ENCODE measurements at places on chromosomes 6 and 20.

GRCh38 chr20:11445161-11445560 is 472.5 kb upstream of the BTBD3 start:
- no peak for DNase-seq

DNA sequence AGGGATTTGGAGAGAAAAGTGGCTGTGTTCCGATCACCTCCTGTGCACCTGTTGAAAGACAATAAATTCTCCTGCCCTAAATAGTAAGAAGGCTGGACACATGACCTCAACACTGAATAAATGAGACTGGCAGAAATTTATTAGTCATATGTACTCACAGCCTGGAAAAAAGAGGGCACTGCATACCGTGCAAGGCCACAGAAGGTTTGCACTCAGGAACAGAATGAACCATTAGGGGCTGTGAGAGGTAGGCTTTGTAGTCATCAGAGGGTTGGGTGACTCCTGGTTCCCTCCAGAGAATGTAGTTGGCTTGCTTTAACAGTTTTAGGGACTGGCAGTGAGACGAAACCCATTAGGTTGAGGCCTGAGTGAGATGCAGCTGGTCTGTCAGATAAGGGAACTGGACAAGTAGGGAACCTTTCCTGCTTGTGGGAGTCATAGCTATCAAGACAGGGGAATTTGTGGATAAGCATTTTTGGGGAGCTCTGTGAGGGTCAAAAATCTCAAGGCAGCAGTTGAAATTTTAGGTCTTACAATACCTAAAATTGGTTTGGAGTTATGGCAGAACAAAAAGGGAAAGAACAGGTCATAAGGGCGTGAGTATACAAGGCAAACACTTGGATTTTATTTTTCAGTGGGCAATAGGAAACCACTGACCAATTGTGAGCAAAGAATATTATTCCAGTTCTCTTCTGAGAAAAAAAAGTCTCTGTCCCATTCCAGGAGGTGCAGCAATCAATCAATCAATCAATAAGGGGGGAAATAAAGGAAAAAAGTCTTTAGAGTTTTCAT is 67.9 kb upstream of the BTN3A2 start:
- DNase-seq: no peak

DNA sequence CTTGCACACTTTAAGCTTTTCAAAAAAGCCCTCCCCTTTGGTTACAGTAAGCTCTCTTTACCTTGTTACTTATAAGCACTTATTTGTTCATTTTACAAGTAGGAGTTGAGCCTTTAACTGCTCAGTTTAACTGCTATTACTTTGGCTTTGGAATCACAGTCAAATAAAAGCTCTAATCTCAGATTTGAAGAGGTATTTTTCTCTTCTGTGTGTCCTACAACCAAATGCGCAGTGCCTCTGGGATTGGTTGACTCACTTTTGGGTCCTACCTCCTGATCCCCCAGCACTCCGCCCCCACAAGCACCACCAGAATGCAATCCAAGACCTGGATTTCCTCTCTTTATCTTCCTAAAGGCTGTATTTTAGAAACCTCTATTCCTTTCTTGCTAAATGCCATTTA is 2.5 kb downstream of the NCOA7 start:
- DNase-seq: no peak

DNA sequence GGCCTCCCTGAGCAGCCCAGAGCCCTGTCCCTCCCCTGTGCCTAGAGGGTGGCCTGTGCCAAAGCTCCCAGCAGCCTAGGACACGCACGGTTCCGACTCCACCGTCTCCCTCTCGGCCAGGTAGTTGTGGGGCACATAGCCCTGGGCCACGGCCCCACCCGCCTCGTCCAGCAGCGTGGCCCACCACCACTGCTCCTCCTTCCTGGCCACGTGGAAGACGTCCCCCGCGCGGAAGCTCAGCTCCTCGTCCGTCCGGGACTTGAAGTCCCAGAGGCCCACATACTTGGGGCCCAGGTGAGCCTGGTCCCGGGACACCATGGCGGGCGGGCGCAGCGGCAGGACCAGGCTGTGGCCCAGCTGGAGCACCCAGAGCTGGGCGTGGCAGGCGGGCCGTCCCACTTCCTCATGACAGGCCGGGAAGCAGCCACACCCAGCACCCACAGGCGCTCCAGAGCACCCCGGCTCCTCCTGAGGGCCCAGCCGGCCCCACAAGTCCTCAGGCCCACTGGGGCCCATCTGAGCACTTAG is at the start of gene PTK6:
Gene PTK6, minus strand, starts transcription at position 380 of the 528 bp plus-strand sequence. Its CDS starts 62 bp downstream, at position 318.
- no peak for DNase-seq

DNA sequence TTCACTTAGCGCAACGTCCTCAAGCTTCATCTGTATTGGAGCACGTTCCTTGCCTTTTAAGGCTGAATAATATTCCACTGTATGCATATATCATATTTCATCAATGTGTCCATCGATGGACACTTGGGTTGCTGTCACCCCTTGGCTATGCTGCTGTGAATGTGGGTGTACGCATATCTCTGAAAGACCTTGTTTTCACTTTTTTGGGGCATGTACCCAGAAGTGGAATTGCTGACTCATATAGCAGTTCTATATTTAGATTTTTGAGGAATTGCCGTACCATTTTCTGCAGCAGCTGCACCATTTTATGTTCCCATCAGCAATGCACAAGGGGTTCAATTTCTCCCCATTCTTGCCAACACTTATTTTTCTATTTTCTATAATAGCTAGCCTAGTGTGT is 22.8 kb upstream of the SLC23A2 start:
- DNase-seq: no peak

- peak; percentile 32 for DNase-seq
Measured at GRCh38 chr6:90295854-90296340, 746 bp downstream of the BACH2 start.

- DNase-seq: no peak
Measured at GRCh38 chr6:29845405-29846006, 17.9 kb downstream of the HLA-G start.

GRCh38 chr6:129843573-129843972 is 17.5 kb downstream of the TMEM244 start:
- DNase-seq: no peak

DNA sequence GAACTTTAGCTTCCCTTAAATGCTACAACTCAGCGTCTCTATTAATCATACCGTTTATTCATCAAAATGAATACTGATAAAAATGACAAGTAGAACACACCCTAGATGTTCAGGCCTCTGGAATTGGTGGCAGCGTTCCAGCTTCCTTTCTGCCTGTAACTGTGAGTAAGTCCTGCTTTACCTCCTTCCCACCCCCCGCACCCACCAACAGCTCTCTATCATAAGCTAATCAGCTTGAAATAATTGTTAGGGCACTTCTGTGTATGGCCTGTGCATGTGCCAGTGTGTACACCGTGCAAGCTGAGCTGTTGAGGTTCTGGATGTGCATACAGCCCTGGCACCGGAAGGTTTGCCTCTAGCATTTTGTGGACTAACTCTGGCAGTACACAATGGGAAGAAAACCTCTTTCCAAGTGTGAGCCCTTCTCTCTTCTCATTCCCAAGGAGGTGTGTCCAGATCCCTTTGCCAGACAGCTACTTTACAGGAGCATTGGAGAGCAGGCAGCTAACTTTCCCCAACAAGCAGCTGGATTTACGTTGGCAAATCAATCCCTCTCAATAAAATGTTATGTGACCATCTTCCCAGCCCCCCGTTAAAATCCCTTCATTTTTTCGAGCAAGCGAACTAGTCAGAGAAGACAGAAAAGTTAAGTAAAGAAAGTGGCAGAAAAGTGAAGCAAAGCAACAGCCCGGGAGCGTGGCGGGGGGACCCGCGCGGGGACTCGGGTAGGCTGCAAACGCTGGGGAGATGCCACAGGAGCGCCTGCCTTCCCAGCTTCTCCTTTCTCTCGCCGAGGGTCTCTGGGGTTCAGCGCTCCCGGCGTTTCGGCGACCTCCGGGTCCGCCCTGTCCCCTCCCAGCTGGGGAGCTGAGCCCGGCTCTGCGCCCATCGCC is 803 bp upstream of the ADGRG6 start:
- no peak for DNase-seq

DNA sequence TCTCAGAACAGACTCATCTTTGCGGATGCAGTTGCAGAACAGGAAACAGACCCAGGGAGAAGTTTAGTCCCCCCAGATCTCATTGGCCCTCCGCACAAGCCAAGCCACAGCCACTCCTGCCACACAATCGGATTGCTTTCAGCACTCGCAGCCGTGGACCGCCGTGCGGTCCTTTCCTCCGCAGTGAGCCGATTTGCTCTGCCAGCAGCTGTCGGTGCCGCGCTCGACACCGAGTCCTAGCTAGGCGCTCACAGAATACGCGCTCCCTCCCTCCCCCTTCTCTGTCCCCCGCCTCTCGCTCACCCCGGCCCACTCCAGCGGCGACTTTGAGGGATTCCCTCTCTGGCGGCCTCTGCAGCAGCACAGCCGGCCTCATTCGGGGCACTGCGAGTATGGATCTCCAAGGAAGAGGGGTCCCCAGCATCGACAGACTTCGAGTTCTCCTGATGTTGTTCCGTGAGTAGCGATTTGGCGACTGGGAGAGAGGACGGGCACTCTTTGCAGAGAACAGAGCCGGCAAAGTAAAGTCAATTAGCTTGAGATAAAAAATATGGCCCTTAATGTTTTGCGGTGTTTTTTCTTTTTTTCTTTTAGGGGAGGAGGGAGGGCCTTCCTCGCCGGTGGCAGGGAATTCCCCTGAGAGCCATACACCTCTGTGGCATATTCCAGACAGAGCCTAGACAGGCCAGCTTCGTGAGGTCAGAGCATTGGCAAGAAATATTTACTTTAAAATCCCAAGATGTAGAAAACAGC is at the start of gene LAMP5:
Gene LAMP5, plus strand, starts transcription at position 130 of the 753 bp plus-strand sequence. Its CDS starts 263 bp downstream, at position 393.
- no peak for DNase-seq

DNA sequence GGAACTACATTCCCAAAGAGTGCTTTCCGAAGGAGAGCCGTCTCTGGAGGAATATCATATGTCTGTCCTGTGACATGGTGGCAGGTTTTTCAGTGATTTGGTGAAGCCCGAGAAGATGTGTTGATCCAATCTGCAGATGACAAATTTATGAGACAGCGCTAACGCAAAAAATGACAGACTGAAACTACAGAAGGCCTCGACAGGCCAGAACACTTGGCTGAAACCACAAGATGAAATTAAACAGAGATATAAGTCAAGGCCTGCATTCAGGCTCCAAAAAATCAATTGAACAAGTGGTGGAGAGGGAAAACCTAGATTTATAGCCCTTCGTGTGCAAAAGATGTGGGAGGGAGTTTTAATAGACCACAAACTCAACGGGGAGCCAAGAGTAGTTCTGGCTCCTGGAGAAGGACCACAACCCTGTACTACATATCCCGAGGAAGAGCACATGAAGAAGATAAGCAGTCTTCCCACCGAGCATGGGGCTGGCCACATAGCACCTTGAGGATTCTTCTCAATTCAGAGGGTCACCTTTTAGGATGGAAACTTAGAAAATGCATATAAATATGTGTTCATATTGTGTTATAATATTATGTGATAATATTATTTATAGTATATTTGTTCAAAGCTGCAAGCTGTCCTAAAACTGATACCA is 231.3 kb upstream of the PDE10A start:
- DNase-seq: no peak

GRCh38 chr6:16600701-16601100 is 160.6 kb downstream of the ATXN1 start:
- DNase-seq: no peak

DNA sequence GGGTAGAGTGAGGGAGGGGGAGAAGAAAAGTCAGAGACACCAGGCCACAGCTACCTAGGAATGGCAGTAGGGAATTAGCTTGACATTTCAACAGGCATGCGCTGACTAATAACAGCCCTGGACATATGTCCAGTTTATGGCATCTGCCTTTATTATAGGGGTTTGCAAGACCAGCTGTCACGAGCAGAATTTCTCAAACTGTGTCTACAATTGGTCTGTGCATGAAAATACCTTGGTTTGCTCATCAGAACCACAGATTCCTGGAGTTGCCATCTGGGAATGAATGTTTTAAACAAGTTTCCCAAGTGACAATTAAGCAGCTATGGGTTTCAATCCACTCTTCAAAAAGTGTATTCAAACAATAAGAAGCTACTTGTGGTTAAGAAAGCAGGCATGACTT is 110.3 kb upstream of the ENPP5 start:
- no peak for DNase-seq

DNA sequence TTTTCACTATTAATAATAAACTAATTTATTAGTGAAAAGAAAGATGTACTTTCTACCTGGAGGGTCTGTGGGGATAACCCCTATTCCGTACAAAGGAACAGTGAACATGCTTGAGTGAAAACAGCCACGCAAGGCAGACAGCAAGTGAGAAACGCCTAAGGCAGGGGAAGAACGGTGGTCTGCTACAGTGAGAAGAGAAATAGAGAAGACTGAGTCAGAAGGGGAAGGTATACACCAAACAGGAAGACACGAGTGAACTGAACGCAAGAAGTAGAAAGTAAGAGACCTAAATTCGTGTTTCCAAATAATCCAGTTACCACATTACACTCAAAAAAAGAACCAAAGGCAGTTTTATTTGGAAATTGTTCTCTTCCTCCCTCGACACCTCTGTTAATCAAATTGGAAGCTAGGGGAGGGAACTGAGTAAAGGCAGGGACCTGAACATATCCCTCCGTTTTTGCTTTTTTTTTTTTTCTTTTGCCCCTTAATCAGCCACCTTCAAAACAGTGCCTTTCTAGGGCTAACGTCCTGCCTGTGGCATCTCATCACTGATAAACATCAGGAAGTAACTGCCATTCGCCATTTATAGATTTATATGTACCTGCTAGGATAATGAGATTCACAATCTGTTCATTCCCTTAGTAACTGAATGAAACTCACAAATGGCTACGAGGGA is 48.9 kb downstream of the ATXN1 start:
- DNase-seq: no peak

DNA sequence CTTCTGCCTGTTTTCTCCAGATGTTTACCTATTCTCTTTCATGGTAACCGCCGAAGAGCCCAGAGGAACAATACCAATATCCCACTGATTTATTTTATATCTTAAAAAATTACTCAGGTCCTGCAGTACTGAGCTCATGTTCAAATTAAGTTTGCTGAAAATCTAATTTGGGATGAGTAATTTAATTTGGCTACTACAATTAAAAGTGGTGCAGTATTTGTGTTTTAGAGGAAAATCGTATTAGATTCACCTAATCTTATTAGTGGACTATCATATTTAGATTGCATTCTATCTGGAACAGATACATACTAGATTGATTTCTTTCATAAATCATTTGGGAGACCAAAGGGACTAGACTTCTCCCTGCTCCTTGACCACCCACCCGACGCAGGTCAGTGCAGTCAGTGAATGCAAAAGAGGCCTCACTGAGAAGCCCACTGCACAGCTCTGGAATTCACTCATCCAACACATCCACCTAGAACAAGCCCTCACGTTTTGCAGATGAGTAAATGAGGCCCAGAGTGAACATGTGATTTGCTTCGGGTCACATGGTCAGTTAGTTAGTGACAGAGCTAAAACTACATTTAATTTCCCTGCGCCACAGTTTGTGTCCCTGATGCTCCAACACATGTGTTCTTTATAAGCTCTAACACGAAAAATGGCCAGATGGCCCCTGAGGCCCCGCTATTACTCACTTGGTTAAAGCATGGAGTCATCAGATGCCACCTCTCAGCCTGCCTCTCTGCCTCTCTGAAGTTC is 101.8 kb downstream of the TRERF1 start:
- no peak for DNase-seq

GRCh38 chr20:37901654-37902503 is 1.0 kb upstream of the VSTM2L start:
- no peak for DNase-seq
